Myocyte (in vitro differentiated cells): ENCODE measurements at places on chromosomes 2 and 18. TPM values are rescaled to one million over a fixed set of nuclear protein-coding genes. Genes with fewer than 3 reads are reported as not detected.

DNA sequence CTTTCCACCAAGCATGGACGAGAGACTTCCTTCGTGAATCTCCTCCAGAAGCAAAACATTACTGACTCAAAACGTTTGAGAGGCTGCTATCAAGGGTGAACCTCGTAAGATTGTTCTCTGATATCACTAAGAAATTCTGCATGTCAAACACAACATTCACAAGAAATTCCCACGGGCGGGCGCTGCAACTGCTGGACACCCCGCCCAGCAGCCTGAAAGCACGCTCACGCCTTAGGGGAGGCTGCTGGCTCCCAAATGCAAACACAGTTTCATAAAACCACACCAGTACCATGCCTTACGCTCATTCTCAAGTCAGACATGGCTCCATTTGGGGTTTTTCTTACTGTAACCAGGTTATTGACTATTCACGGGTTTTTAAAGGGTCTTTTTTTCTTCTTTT lies 39.0 kb downstream of the MBP start:
- DNase-seq = no peak

- no peak for DNase-seq
Measured at GRCh38 chr18:54184836-54185235, 39.6 kb downstream of the MBD2 start.

DNA sequence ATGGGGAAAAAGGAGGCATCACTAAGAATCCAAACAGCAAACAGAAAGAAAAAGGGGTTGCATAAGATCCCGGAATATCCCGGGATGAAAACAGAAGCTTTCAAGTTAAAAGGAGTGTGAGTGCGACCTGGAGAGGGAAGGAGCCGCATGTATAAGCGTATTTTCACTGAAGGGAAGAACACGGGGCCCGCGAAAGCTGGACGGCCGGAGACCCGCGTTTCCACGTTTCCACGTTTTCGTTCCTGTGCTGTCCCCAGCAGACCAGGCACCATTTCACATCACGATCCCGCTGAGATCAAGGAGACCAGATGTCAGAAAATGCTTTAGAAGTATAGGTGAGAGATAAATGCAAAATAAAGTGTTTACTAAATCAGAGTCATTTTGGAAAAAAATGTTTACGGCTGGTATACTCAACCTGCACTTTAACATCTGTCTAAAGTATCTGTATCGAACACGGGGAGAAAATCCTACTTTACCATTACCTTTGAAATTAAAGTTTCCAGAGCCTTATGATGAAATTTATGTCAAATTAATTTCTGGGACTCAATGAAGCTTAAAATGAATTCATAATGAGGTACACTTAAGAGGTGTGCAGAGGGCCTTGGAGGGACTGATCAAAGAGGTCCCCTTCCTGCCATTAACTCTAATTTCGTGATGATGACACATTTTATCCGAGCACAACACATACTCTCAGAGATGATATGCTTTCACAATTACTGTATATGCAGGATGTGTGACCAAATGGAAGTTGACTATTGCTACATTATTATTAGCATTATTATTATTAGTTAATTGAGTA lies 71.0 kb upstream of the SALL3 start:
- DNase-seq = no peak

- DNase-seq = peak; percentile 67
Measured at GRCh38 chr2:101805152-101806088, 107.9 kb downstream of the MAP4K4 start.

DNA sequence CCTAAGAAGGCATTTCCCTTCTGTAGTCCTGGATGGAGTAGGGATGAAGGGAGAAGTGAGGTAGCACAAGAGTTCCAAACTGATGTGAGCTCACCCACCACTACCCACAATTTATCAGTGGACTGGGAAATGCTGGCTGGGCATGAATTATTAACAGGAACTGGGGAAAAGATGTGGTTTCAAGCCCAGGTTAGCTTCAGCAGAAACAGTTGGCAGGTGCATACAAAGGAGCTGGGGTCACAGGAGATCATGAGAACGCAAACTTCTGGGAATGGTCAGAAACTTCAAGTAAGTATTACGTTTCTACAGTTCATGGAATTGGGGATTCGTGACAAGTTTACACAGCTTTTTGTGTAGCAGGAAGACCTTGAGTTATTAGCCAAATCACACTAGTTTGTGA lies 5.4 kb downstream of the CCDC141 start:
- no peak for DNase-seq

- no peak for DNase-seq
Measured at GRCh38 chr2:239905884-239906654, 119.1 kb downstream of the NDUFA10 start.

GRCh38 chr2:173119069-173119807 lies 43.6 kb downstream of the MAP3K20 start:
- peak; percentile 19 for DNase-seq

DNA sequence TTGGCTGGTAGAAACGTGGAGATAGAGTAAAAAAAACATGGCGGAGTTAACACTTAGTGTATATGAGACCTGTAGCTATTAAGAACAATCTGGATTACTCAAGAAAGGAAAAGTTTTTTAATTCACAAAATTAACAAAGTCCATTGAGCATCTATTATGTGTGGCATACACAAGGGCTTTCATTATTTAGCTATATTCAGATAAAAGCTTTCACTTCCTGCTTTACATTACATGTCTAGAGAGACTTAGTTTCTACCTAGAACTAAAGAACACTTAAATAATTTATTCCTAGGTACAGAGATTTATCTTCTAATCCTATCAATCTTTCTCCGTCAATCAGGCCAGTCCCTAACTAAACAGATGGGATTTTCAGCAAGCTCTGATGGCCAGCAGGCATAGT lies 196.0 kb upstream of the SLC39A10 start:
- DNase-seq = no peak

GRCh38 chr2:52390651-52391050 lies 1358.7 kb upstream of the NRXN1 start:
- DNase-seq = no peak

- DNase-seq = peak; percentile 32
Measured at GRCh38 chr2:98346311-98347236, at the start of gene CNGA3. Gene CNGA3, plus strand, starts transcription at chr2:98346456. Its CDS starts 23,520 bp downstream, at chr2:98369976.

DNA sequence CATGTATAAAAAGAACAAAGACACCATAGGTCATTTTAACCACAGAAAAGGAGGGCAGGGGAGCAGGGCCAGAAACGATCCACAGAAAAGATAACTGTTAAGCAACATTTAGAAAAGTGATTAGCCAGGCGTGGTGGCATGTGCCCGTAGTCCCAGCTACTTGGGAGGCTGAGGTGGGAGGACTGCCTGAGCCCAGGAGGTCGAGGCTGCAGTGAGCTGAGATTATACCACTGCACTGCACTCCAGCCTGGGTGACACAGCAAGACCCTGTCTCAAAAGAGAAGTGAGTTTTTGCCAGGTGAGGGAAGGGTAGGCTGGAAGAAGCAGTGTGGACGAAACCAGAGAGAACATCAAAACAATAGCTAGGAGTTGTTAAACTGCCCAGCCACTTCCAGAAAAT lies 3.3 kb downstream of the WDR12 start:
- no peak for DNase-seq

ADCY3 gene
- total RNA-seq = 3.5 and 6.5 TPM in 2 replicates
